Endodermal cell (in vitro differentiated cells): ENCODE measurements at places on chromosomes 6 and 20.

DNA sequence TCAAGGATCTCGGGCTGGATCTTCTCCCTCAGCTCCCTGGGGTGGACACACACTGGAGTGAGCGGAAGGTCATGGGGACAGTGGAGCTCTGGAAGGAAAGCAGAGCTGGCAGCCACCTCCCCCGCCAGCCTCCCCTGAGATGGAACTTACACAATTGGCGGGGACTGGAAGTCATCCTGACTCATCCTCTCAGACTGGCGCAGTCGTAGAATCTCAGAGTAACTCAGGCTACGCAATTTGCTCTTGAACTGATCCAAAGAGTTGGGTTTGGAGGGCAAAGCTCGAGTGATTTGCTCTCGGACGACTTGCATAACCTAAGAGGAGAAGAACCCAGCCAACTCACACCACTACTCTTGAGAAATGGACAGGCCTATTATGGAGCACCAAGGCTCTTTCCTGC is 34.8 kb downstream of the ELMO2 start:
- no peak for DNase-seq

GRCh38 chr20:8360035-8360434 is 228.0 kb downstream of the PLCB1 start:
- peak; percentile 78 for DNase-seq

DNA sequence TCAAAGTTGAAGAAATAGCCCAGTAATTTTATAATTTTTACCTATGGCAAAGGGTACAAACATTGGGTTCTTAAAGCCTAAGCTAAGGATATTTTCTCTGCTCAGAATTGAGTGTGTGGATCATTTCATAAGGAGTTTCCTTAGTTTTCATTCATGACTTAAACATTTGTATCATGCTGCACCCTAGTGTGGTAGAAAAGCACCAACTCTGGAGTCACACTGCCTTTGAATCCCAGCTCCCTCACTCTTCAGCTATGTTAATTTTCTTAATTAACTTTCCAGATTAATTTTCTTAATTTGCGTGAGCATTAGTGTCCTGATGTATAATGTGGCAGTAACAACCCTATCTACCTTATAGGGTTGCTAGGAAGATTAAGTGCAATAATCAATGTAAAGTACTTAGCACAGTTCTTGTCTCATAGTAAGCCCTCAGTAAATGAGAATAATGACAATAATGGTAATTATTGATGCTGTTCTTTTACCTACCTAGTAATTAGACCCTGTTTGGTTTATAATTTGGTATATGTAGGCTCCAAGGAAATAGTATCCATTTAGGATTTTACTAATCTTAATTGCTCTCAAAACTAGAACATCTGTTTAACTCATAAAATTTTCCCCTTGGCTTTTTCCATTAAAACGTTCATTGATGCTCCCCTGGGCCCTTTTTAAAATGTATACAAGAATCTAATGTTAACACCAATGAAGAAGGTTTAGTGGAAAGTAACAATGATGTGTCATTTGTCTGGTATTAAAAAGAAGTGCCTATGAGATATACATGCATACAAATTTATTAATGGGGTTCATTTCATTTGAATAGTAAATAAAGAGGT is 31.6 kb downstream of the DSE start:
- no peak for DNase-seq

- no peak for DNase-seq
These were observed 287.6 kb downstream of the PHF3 start for GRCh38 chr6:63923139-63923739.

GRCh38 chr20:18857640-18858039 is 44.1 kb downstream of the SCP2D1 start:
- DNase-seq, result no peak

DNA sequence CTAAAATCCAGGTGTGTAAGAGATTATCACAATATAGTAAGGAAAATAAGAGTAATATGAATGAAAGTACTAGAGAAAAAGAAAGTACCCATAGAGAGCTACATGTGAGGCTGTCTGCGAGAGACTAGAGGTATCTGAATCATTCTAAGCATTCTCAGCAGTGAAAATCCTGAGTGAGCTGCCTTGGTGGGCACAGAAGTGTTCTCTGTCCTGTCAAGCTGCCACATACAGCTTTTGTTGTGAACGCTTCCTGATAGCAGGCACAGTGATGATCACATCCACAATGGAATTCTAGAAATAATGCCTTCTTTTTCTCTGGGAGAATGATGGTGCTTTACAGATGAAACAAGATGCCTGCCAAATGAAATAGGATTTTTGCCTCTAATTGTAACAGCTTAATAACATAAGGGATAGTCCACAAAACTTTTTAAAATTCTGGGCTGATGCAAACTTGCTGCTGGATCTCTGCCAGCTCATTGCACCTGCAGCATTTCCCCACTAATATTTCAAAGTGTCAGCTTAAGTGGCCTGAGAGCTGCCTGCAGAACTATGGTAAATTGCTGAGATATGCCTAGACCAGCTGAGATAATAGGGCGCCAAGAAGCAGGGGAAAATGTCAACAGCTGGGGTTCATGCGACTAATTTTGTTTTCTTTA is 620.5 kb downstream of the DOK5 start:
- DNase-seq, result no peak

DNA sequence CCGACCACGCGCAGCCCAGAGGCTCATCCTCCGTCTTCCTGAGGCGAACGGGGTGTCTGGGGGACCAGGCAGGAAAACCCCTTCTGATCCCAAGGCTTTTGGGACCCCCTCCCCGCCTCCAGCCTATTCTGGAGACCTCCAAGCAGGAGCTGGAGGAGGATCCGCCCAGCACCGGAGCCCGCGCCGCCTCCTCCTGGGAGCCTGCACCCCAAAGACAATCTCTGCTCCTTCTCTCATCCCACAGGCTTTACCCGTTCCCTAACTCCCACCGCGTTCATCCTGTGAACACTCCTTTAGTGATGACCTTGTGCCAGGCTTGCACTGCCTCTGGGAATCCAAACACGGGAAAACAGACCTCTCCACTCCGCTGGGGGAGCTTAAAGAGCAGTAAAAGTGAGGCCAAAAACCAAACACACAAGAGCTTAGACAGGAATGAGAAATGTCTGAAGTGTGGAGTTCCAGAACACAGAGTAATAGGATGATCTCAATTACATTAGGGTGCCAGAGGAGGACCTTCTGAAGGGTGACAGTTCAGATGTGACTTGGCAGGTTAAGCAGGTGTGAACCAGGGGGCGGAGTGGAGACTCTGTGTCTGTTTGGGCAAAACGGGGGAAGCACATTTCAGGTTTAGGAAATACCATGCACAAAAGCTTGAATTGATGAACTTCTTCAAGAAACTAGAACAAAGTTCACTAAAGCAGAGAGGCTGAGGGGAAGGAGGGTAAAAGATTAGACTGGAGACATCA is 7.6 kb downstream of the HLA-DRB5 start:
- peak; percentile 56 for DNase-seq

- no peak for DNase-seq
These were observed 236.5 kb upstream of the AFDN start for GRCh38 chr6:167590193-167590592.

- peak; percentile 79 for DNase-seq
These were observed 611 bp upstream of the RAB22A start for GRCh38 chr20:58308680-58309527.

- peak; percentile 65 for DNase-seq
These were observed 982 bp downstream of the HECA start for GRCh38 chr6:139135578-139136545.

GRCh38 chr20:9078826-9079731 is 10.2 kb downstream of the PLCB4 start:
- DNase-seq, result no peak

- DNase-seq, result no peak
These were observed 852 bp downstream of the SYNGAP1 start for GRCh38 chr6:33420491-33421343.

DNA sequence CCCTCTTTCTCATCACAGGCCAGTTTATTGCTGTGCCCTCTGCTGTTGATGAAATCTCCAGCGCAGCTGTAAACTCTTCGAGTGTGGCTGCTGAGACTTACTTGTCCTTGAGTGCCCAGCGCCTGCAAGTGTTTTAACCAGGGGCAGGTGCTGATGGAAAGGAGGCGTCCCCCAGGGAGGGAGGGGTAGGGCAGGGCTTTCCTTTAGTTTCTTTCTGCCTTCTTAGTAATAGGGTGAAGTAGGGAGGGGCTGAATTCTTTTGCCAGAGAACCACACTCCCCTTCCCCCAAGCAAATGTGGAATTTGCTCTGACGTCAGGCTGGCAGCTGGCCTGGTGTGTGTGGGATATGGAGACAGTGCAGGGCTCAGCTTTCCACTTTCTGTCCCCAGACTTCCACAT is 61.2 kb downstream of the IGF2R start:
- DNase-seq, result peak; percentile 50

- DNase-seq, result no peak
These were observed 7.2 kb downstream of the MYLK4 start for GRCh38 chr6:2743280-2744208.

GRCh38 chr20:25148181-25148981 is 47.1 kb upstream of the ENTPD6 start:
- peak; percentile 64 for DNase-seq

- no peak for DNase-seq
These were observed 502.1 kb upstream of the SOX4 start for GRCh38 chr6:21091411-21091810.

DNA sequence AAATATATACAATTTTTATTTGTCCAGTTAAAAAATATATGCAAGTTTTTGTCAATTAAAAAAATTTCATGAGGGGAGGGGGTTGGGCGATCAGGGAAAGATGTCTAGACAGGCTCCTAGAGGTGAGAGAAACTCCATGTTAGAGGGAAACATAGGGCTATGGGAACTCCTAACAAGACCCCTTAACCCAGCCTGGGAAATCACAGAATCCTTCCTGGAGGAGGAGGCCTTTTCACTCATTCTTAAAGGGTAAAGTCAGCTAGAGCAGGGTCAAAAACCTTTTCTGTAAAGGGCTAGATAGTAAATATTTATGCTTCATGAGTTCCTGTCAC is 75.9 kb upstream of the PTPN1 start:
- DNase-seq, result no peak
